ENCODE measurements at places on chromosomes 5 and 9.

DNA sequence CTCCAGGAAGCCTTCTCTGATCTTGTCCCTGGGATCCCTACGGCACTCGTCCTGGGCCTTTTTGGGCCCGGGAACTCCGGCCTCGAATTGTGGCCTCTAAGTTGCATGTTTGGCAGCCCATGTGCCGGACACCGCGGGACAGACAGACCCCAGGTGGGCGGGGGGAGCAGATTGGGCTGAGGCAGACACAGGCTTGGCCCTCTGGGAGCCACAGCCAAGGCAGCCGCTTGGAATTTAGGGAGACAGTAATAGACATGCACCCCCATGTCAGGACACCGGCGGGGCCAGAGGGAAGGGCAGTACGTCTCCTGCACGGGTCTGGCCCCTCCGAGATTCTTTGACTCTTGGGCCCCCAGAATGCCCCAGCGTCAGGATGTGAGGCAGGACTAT is 36.2 kb downstream of the ADAMTSL2 start:
- DNase-seq = no peak

- DNase-seq = no peak
These were observed 501.5 kb downstream of the SPATA31D1 start for GRCh38 chr9:82490019-82490499.

DNA sequence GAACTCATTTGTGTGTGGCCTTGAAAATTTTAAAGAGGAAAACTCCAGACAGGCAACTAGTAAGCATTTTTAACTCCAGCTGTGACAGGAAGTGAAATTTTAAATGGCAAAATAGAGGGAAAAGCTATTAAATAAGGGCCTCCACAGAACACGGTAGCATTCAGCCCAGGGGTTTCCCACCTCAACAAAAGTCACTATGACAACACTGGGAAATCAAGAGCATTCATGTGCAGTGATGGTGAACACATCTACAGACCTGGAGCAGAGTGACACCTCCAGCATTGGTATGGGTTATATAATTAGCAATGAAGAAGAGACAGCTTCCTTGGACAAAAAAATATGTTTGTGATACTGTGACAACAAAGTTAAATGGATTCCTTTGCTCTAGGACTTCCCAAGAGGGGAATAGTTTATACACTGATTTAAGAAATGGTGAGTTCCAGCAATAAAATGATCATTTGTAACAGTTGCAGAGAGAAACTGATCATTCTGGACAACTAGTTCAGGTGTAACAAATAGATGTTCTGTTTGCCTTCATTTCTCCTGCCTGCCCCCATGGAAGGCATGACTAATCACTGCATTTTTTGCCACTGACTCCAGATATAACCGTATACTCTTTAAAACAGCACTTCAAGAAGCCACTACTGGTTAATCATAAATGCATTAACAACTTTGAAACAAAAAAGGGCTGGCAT is 93.3 kb upstream of the SLC44A1 start:
- DNase-seq = no peak

- no peak for DNase-seq
These were observed 153.5 kb downstream of the SEMA6A start for GRCh38 chr5:116421080-116421629.

DNA sequence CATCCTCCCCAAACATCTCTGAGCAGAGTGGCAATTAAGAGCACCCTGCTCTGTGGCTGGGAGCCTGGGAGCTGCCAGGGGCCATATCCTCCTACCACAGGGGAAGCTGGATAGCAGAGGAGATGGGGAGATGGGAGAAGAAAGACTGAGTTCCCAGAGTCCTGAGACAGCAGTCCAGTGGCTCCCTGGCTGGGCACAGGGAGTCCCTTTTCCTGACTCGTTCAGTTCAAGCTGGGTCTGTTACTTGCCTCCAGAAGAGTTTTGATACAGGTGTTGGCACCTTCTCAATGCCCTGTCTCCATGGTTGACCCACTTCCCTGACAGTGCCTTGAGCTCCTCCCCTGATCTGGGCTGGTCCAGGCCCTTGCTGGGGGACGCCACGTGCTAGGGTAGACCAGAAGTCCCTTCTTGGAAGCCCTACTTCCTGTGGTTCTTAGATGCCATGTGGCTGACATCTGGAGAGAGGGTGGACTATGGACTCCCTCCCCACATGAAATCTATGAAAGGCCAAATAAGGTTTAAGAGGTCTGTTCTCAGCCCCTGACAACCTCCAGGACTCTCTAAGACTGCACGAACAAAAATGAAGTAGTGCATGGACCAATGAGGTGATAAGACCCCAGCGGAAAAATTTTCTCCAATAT is 166.2 kb downstream of the AUH start:
- DNase-seq = no peak

GRCh38 chr9:91843093-91843492 is 106.9 kb downstream of the ROR2 start:
- no peak for DNase-seq

- DNase-seq = peak; percentile 17
These were observed 290.6 kb downstream of the CD180 start for GRCh38 chr5:66906021-66906420.

DNA sequence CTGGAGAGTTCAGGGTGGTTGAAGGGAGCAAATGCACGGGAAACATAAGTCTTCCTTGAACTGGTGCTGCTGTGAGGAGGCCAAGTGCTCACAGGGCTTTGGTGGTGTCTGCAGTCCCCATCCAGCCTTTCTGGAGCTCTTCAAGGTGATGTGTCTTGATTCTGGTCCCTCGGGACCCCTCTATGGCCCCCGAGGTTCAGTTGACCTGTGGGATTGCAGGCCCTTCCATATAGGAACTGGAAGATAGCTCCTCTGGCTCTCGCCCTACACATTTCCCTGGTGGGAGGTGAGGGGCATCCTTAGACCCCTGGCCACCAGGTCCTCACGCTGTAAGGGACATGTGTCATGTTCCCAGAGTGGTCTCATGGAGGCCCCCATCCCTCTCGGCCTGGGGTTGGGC is 191.8 kb downstream of the GADD45G start:
- DNase-seq = no peak

GRCh38 chr5:149323210-149323609 is 22.1 kb upstream of the GRPEL2 start:
- DNase-seq = no peak

- DNase-seq = no peak
These were observed 93.5 kb upstream of the TNPO1 start for GRCh38 chr5:72722792-72723452.

- no peak for DNase-seq
These were observed 119.1 kb downstream of the SLIT3 start for GRCh38 chr5:169181814-169182213.

GRCh38 chr5:14968796-14969195 is 97.2 kb upstream of the ANKH start:
- no peak for DNase-seq

- DNase-seq = no peak
These were observed 83.4 kb downstream of the TEK start for GRCh38 chr9:27192291-27192960.

DNA sequence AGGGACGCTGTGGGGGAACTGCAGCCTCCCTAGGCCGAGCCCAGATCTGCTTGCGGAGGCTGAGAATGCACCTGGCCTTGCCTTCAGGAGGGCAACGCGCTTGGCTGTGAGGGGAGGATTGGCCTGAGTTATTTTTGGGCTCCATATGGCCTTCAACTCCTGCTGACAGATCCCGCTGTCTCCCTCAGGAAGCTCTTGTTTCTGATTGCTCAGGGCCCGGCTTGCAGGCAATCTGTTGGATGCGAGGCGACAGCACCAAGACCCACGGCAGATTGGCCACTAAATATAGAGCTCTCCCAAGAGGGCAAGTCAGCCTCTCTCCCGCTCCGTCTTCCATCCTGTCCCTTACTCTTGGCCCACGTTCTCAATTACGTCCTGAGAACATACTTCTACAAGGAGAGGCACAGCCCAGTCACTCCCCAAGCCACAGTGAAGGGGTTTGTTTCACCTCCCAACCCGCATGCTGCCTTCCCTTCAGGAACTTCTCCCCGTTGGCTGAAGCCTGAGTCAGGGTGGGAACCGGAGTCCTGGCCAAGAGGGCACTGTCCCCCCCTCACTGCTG is 53.6 kb downstream of the RASGEF1C start:
- DNase-seq = no peak

- no peak for DNase-seq
These were observed 87.4 kb downstream of the ZNF608 start for GRCh38 chr5:124658867-124659557.

DNA sequence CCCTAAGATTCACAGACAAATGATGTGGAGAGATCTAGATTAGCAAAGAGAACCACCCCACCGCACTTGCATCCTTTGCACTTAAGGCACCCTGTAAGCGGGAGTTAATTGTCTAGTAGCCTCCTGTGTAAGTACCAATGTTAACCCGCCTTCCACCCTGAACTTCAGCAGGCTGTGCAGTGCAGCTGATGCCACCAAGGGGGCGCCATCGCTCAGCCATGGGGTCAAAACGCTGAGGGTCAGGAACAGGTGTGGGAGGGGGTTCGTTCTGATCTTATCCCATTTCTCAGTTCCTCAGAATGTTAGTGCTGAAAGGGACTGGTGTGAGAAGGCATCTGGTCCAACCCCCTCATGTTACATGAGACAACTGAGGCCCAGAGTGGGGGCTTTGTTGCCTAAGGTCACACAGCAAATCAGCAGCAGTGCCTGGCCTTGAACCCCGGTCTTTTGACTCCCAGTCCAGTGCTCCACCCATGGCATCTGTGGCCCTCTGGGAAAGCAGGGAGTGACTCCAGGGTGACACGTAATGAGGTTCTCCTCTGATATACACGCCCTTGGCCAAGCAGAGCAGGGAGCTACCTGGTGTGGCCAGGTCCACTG is 57.3 kb downstream of the CYFIP2 start:
- no peak for DNase-seq

GRCh38 chr9:135478191-135478590 is 1.4 kb upstream of the PPP1R26 start:
- DNase-seq = no peak

DNA sequence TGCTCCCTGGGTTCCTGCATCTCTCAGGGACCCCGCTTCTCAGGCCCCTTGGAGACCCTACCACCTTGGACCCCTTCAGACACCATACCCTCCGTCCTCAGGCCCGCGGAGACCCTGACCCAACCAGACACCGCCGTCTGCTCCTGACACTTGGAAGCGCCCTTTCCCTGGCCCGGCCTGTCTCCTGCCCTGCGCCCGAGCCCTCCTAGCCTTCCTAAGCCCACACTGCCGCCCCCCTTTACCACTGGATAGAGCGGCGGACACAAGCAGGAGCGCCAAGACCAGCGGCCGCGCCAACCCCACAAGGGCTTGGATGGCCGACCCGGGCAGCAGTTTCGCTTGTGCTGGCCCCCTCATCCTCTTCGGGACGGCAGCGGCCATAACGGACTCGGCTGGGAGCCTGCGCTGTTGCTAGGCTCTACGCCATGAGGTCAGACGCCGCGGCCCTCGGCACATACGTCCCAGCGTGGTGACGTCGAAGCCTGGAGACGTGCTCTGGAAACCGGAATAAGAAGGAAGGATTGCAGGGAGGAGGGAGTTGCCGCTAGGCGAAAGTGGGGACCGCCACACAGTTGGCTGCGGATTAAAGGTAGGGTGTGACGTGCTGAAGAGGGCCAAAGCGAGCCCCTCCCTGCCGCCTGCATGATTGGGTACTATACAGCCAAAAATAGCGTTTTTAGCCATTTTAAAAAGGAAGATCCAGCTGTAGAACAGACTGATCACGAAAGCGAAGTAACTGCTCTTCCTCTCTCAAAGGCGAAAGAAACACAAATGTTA is at the start of gene C5orf15:
Gene C5orf15 (minus strand): TSS at position 422 of the 777 bp plus-strand sequence. CDS start 41 bp downstream, at position 381.
- peak; percentile 93 for DNase-seq

DNA sequence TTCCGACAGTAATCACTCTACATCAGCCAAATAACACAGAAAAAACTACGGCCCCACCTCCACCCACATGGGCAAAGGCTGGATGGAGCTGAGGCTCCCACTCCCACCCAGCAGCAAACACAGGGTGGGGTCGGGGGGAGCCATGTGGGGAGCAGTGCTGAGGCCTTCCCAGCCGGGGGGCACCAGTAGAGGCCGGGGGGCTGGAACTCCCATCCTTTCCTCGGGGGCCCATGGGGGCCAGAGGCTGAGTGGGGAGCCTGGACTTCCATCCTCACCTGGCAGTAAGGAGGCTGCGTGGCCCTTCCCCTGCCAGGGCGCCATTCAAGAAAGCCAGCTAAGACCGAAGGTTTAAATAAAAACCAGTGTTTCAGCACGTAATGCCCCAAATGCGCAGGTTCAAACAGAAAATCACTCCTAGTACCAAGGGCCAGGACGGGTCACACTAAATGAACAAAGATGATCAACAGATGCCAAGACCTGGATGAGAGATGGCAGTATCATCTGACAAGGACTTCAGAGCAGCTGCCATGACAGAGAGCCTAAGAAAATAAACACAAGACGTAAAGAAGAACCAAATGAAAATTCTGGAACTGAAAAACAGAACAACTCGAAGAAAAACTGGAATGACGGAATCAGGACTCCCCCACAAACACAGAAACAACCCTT is 9.4 kb downstream of the CCDC127 start:
- no peak for DNase-seq

DNA sequence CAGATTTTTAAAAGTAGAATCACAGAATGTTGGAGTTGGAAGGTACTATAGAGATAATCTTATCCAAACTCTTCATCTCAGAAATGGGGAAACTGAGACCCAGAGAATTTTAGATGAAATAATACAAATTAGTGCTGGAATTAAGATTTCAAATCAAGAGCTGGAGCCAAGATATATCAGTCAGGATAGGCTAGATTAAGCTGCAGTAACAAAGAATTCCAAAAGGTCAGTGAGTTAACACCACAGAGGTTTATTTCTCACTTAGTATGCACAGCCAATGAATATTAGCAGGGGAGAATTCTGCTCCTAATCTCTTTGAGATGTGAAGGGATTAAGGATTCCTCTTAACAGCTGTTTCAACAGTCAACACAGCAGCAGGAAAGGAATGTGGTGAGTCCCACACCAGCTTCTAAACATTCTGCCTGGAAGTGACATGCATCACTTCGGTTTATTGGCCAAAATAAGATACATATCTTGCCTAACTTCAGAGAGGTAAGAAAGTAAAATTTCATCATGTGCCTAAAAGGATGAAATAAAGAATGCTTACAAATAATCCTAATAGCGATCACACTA is 136.8 kb downstream of the FRMD3 start:
- DNase-seq = no peak

- no peak for DNase-seq
These were observed 533 bp downstream of the SREK1IP1 start for GRCh38 chr5:64767959-64768357.

DNA sequence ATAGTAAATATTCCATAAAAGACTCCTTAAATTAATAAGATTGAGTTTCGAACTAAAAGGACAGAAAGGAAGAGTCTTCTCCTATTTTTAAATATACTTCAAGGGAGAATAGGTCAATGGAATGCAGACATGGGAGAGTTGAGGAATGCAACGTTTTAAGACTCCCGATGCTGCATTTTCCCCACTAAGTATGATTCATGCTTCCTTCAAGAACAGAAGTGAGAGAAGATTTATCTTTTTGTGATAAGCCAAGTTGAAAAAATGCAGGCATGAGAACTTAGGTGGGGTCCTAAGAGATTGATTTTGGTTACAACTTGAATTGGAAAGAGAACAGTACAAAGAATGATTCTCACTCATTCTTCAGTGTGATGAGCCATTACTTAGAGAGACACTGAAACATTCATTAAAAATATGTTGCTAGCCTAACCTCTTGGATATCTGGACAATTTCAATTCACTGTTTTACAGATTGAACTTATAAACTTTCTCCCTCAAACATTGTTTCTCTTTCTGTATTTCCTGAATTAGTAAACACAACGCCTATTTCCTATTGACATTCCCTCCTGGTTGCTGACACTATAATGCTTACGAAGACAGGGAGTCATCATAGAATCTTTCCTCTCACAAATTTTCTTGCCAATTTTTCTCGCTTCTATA is 1666.1 kb upstream of the WWC1 start:
- DNase-seq = no peak
